ENCODE measurements at places on chromosomes 4 and X. TPM values are rescaled to one million over a fixed set of nuclear protein-coding genes. Genes with fewer than 3 reads are reported as not detected.

- no peak overlapping the region for H3K27ac ChIP-seq
- H3K4me1 ChIP-seq = no peaks in the 10 kb centered on the region
- peaks cover 21% of the 10 kb centered on the region for H3K36me3 ChIP-seq
- no peak for DNase-seq
These were observed 148.8 kb downstream of the PDE5A start for GRCh38 chr4:119479835-119480234.

DNA sequence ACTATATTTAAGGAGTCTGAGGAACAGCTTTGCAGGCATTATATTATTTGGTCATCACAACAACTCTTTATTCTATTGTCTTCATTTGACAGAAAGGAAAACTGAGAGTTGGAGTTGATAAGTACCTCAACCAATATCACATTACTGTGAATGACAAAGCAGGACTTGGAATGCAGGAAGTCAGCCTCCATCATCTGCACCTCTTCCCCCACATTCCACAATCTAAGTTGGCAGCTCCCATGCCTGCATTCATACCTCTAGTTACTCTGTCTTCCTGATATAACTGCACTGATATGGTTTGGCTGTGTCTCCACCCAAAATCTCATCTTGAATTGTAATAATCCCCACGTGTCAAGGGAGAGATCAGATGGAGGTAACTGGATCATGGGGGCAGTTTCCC, 356.7 kb downstream of the GALNTL6 start:
- no peaks in the 10 kb centered on the region for H3K4me1 ChIP-seq
- H3K27ac ChIP-seq = no peak overlapping the region
- no peaks in the 10 kb centered on the region for H3K27me3 ChIP-seq
- H3K4me3 ChIP-seq = no peak overlapping the region

GRCh38 chrX:136679531-136679930, 31.6 kb downstream of the CD40LG start:
- peaks cover 56% of the 10 kb centered on the region for H3K36me3 ChIP-seq
- H3K4me3 ChIP-seq = no peak overlapping the region
- DNase-seq = no peak
- no peaks in the 10 kb centered on the region for H3K27me3 ChIP-seq

PPBP gene
- total RNA-seq = 0.95 TPM

GPRASP1 gene
- total RNA-seq = 103 TPM

GRCh38 chrX:97845451-97845850, 961.7 kb downstream of the RPA4 start:
- DNase-seq = no peak
- no peaks in the 10 kb centered on the region for H3K36me3 ChIP-seq
- H3K4me1 ChIP-seq = no peaks in the 10 kb centered on the region
- no peaks in the 10 kb centered on the region for H3K27me3 ChIP-seq
- no peak overlapping the region for H3K27ac ChIP-seq

DNA sequence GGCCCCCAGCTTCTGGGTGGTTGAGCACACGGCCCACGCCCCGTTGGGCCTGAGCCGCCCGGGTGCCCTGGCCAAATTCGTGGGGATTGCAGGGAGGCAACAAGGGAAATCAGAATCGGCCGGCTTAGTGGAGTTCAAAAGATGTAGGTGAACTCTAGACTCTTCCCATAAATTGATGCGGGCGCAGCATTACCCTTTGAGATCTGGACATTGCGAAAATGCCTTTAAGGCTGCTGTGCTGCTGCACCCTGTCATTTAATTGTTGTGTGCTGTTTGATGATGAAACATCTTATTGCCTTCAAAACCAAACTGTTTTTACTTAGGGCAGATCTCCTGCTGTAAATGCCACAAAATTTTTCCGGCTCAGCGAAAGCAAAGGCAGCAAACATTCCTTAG, 409 bp upstream of the MPP1 start:
- no peaks in the 10 kb centered on the region for H3K27me3 ChIP-seq
- H3K27ac ChIP-seq = no peak overlapping the region
- H3K4me1 ChIP-seq = peaks cover 31% of the 10 kb centered on the region
- H3K4me3 ChIP-seq = peak overlapping the region; percentile 80
- no peak for DNase-seq

DNA sequence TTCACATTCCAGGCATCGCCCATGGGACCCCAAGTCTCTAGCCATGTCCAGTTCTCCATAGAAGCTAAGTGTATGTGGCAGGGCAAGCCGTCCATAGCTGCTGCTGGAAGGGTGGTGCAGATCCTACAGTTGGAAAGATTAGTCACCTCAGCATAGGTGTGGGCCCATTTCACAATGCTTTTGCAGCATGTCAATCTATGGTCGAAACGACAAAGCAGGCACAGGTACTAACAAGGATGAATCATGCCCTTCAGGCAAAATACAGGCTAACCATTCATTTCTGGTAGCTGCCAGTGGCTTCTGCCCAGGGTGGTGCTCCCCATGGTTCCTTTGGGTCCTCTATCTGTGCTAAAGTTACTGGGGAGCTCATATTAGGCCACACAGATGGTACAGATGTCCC, 225.2 kb downstream of the ADGRL3 start:
- H3K4me1 ChIP-seq = no peaks in the 10 kb centered on the region
- DNase-seq = no peak
- H3K27me3 ChIP-seq = no peaks in the 10 kb centered on the region

PTPN13 gene
- 3.9 TPM for total RNA-seq

MRFAP1L1 gene
- total RNA-seq = 27.0 TPM

UCHL1 gene
- not detected for total RNA-seq

All from CD4-positive, alpha-beta T cell (primary cell).